Mesangial cell (primary cell): ENCODE measurements at places on chromosomes 3 and 15. TPM values are rescaled to one million over a fixed set of nuclear protein-coding genes. Genes with fewer than 3 reads are reported as not detected.

GUCA1C gene
- 1.3 TPM in 1 of 2 replicates, not detected in the other for total RNA-seq

BTLA gene
- total RNA-seq = not detected in 2 replicates

CCDC32 gene
- total RNA-seq = 17.1 and 17.6 TPM in 2 replicates

NAALADL2 gene
- 0.33 and 1.1 TPM in 2 replicates for total RNA-seq

ERC2 gene
- total RNA-seq = 1.8 and 3.1 TPM in 2 replicates

GOLGA8H gene
- 0.25 and 0.49 TPM in 2 replicates for total RNA-seq

EAF2 gene
- 0.51 and 1.3 TPM in 2 replicates for total RNA-seq

FSIP1 gene
- 0.16 and 0.25 TPM in 2 replicates for total RNA-seq
